Posterior vena cava (tissue), 2 donors: ENCODE measurements at places on chromosomes 16 and 17.
A peak's percentile ranks its signal among the peaks of the same experiment; 100 is the strongest.

DNA sequence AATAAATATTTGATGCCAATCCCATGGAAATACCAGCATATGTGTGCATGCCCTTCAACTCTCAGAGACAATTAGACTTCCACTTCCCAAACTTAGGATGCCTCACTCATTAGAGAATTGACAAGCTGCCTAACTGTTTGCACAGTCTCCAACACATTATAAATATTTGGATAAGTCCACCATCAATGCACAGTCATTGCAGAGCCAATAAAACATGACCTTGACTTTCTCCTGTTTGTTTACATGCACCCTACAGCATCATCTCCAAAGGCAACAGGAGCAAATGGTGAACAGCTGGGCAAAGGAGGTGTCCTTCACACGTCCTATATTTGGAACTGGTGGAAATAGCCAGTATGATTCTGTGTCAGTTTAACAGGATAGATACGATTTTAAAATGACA, 804.4 kb upstream of the RBFOX1 start:
- no peak for DNase-seq

GRCh38 chr16:22027633-22028032, 19.7 kb downstream of the MOSMO start:
- DNase-seq, result no peak

- peak; percentile 95 for DNase-seq
These were observed 616 bp downstream of the SRSF2 start for GRCh38 chr17:76736349-76737081.

- no peak for DNase-seq
These were observed 34.4 kb downstream of the GPRC5B start for GRCh38 chr16:19850131-19850817.
